Activated naive CD4-positive, alpha-beta T cell treated with anti-CD3 and anti-CD28 coated beads, Interleukin-2, amount 50 U/mL, for 72 hours (primary cell): ENCODE measurements at places on chromosomes 2 and 18. TPM values are rescaled to one million over a fixed set of nuclear protein-coding genes. Genes with fewer than 3 reads are reported as not detected.
A peak's percentile ranks its signal among the peaks of the same experiment; 100 is the strongest.

DNA sequence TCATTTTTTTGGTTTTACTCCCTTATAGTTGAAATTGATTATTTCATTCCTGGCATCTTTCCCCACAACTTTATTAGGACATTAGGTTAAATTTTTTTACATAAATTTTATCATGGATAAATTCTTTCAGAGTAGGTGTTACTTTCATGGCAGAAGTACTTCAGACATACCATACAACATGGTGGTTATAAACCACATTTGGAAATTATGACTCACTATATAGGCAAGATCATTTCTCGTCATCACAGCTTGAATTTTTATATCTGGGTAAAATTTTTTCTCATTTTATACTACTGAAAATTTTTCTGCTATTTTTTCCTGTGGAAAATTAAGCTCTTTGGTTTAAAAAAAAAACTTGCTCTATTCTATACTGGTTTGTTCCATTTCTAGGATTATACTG lies 111.9 kb upstream of the COL5A2 start:
- DNase-seq: no peak

GRCh38 chr2:29239209-29239960 lies 124.2 kb downstream of the CLIP4 start:
- DNase-seq: no peak

GRCh38 chr2:97739020-97739892 lies 25.9 kb downstream of the ZAP70 start:
- DNase-seq: no peak

DNA sequence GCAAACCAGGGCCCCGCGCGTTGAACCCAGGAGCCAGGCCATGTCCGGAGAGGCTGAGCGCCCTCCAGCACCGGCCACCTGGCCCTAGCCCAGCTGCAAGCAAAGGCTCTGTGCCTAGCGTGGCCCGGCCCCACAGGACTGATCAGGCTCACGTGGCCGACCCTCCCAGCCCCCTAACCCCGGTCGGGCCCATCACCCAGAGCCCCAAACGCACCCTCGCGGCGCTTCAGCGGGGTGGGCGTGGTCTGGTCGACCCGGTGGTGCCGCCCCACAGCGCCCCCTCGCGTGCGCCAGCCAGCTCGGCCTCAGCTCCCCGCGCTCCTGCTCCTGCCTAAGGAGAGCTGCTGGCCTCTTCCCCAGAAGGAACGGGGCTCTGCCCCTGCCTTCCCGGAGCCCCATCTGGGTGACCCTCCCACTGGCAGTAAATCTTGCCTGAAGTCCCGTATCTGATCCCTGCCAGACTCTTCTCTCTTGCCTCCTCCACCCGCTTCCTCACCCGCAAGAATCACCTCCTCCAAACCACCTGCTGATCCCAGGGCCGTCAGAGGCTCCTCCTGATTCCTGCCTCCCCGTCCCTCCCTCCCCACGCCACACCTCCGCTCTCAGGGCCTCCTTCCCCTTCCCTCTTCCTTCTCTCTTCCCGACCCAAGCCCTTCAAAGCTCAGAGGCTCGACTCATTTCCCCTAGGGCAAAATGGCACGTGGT lies 12.3 kb upstream of the TEX51 start:
- peak; percentile 83 for DNase-seq

DNA sequence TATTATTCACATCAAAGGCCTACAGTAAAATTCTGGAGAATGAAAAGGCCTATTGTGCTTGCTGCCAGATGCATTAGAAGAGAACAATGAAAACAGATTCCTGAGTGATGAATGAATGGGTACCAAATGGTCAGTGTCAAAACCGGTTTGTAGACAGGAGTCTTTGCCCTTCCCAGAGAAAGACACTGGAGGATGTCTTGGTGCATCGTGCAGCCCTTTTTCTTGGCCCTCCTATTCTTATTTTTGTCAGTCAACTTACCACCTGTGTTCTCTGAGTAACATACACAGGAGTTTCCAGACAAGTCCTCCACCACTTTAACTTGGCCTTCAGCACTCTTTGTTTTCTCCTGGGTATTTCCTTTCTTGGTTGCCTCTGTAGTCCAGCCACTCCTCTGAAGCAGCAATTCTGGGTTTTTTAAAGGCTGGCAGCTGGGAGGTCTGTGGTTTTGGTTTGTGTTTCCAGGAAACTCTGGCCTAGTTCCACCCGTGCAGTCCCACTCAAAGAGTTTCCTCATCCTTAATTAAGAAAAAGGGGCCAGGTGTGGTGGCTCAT lies 29.4 kb downstream of the PSTPIP2 start:
- DNase-seq: no peak

DNA sequence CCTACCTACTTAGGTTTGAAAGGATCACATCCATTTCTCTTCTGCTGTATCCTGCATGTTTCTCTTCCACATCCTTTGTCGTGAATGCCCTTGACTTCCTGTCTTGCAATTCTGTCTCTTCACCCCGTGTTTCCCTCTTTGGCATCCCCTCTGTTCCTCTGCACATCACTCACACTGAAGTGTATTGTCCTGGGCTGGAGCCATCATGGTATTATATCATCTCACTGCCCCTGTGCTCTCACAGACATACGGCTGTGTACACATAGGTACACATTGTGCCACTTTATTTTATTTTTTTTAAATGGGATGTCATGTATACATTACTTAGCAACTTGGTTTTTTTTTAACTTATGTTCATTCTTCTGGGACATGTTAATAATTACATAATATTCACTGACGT lies 291.6 kb downstream of the ALPK2 start:
- no peak for DNase-seq

DNA sequence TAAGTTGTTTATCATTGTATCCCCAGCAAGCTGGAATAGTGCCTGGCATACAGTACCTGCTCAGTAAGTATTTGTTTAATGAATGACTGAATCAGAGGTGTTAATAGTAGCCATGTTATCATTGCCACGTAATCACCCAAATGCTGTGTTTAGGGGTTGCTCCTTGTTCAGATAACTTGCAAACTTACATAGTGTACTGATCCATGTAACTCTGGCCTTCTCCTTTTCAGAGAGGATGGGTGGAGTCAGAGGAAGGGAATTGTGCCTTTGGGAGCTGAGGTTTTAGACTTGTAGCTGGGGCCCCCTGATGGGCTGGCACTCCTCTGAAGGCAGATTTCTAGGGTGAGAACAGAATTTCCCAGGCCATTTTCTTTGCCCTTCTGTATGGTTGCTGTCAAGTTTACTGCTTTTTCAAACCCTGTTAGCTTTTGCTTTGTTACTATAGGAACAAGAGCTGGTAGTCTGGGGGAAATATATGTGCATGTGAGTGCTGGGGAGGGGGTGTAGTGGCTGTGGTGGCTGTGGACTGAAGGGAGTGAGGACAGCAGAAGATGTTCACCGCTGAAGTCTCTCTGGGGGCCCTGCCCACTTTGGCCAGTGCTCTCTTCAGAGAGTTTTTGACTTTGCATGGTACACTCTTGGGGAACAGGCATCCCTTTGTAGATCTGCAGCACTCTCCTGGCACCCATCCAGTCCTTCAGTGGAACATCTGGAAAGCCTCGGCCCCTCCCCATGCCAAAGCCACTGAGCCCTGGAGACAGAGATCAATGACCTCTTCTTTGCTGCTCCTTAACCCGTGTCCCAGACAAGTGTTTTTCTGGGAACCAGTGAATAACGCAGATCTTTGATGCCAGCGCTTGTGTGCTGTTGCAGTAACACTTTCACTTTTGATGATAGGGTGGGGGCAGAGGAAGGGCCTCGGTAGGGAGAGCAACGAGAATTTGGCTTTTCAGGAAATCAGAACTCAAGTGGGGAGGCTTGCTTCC lies 209.0 kb downstream of the PRKCE start:
- DNase-seq: peak; percentile 26

GRCh38 chr2:67876176-67876575 lies 186.6 kb downstream of the C1D start:
- no peak for DNase-seq

GRCh38 chr2:241577413-241578122 lies 19.0 kb downstream of the BOK start:
- DNase-seq: no peak

DNA sequence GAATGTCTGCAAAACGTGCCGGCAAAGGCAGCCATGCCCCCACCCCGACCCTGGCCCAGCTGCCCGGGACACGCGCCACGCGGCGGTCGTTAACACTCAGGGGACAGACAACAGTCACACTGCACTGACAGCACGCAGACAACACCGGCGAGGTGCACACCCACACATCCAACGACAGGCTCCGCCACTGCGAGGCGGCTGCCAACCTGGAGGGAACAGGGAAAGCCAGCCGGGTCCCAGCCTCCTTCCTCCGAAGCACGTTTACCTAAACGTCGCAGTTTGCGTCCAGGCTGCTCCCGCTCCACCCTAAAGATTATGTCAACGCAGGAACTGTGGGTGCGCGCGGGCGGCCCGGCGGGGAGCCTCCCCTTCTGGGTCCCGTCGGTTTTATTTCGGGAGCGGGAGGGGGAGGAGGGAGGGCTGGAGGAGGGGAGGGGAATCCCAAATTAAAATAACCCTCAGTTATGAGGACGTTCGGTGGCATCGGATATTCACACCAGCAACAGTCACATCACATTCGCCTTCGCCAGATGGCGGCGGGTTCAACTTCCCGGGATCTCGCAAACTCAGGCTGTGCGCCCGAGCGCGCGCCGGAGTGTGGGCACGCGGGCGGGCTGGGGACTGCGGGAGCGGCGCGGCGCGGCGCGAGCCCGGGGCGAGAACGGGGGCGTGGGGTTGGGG lies 644 bp downstream of the PTGR3 start:
- peak; percentile 44 for DNase-seq

DNA sequence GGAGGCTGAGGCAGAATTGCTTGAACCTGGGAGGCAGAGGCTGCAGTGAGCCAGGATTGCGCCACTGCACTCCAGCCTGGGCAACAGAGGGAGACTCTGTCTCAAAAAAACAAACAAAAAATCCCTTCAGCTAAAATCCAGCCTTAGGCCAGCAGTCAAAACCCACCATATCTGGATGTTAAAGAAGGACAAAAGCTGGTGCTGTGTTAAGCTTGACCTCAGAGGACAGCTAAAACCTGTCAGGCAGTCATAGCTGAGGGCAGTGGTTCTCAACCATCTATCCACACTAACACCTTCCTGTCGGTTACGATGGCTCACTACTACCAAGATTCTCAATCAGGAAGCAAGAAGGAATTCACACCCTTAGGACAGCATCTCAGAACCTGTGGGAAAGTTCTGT lies 9.6 kb downstream of the PTRHD1 start:
- DNase-seq: no peak

DNA sequence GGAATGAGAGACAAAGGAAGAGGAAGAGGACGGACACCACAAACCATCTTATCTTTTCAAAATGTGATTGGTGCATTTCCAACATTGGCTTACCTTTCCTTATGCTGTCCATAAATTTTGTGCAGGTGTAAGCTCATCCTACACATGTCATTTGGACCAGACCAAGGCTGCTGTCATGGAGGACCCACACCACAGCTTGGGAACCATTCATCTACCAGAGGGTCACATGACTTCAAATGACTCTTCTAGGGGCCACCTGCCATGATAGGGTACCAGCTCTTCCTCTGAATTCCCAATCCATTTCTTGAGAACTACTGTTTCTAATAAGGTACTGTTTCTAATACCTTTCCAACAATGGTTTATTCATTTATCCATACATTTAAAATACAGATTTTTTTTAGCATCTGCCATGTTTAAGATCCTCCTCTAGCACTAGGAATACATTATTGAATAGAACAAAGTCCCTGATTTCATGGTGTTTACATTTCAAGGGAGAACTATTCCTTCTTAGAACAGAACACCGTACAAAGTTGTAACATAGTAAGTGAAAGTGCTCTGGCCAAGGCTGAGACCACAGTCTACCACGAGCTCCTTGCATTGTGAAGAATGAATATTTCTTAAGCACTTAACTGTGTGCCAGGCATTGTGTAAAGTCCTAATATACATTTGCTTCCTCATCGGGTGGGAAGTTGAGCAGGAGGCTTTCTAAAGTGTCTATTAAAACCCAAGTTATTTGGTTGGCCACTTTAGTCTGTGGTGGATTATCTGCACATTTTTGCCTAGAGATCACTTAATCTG lies 246.1 kb upstream of the FN1 start:
- DNase-seq: no peak

GRCh38 chr2:120616261-120616660 lies 119.4 kb upstream of the GLI2 start:
- DNase-seq: no peak

GRCh38 chr2:144003460-144004075 lies 516.4 kb downstream of the ZEB2 start:
- no peak for DNase-seq

DNA sequence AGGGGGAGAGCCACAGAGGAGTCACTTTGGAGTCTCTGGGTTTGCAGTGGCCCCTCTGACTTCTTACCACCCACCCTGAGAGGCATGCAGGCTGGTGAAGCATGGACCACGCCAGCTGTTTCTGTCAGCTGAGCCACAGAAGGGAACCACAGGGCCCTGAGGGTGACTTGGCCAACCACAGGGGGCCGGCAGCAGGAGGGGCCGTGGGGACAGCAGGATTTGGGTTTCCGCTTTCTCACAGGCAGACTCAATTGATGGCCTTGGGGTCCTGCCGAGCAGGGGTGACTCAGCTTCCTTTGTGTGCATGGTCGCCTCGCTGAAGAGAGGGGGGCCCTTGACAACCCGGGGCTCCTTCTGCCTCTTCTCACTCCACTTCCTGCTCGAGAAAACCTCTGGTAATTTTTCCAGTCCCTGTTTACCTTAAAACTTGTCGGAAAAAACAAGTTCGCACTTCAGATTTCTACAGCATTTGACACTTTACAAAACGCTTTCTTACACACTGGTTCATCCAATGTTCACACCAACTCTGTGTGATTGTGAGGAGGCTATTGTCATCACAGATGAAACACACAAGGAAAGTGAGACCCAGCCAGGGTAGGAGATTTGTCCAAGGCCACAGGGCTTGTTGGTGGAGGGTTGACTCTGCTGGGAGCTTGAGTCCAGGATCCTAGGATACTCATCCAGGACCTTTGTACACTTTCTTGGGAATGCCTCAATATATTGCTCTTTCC lies 311.2 kb downstream of the LPIN1 start:
- no peak for DNase-seq

DNA sequence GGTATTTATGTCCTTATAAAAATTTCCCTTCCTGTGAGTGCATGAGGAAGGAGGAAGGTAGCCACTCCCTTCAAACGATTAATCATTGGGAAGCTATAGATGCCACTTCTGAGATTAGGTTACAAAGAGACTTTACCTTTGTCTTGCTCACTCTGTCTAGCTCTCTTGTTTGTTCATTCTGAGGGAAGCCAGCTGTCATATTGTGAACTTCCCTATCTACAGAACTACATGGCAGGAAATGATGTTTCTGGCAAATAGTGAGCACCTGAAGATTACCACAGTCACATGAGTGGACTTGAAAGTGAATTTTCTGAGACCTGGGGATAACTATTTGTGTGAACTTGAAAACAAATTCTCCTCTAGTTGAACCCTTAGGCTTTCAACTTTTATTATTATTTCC lies 776.8 kb downstream of the CCDC85A start:
- DNase-seq: no peak

GRCh38 chr18:6412933-6413472 lies 1.7 kb downstream of the L3MBTL4 start:
- no peak for DNase-seq

Gene ONECUT2
- 0.02 TPM for total RNA-seq

Gene C2orf80
- total RNA-seq: not detected

Gene GNAL
- total RNA-seq: 0.53 TPM

Gene POTEJ
- not detected for total RNA-seq
